Fibroblast of the aortic adventitia (primary cell): ENCODE measurements at places on chromosomes 6 and 20. TPM values are rescaled to one million over a fixed set of nuclear protein-coding genes. Genes with fewer than 3 reads are reported as not detected.
A peak's percentile ranks its signal among the peaks of the same experiment; 100 is the strongest.

The HLA-DOA gene
- not detected in 2 replicates for total RNA-seq

The CCN5 gene
- 67.9 and 266 TPM in 2 replicates for total RNA-seq

The TRIM10 gene
- total RNA-seq, result not detected in 2 replicates

DNA sequence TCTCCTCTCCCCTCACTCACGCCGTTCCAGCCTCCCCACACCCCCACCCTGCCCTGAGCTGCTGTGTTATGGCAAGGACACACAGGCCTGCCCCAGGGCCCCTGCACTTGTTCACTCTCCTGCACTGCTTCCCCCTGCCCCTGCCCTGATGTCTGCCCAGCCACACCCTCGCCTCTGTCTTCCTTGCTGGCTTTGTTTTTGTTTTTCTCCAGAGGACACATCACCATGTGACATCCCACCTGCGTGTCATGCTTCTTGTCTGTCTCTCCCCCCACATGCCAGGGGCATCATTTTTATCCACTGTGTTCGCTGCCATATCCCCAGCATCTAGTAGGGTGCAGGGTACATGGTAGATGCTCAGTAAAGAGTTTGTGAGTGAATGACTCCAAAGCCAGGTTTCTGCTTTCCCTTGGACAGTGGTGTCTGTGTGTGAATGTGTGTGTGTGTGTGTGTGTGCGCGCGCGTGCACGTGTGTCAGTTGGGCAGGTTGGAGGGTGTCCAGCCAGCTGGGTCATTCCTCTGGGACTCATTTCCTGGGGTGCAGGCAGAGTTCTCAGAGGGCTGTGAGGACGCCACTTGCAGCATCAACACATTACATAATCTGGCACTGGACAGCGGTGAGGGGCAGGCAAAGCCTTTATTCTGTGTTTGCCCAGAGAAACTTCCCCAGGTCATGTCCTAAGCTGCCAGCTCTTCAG lies 60.6 kb downstream of the STK35 start:
- peak; percentile 18 for DNase-seq

- DNase-seq, result no peak
Observed at GRCh38 chr20:50743087-50743486, 11.7 kb downstream of the PARD6B start.

- DNase-seq, result no peak
Observed at GRCh38 chr6:110456694-110457093, 19.7 kb downstream of the SLC22A16 start.

GRCh38 chr6:24882835-24883555 lies 52.8 kb downstream of the RIPOR2 start:
- no peak for DNase-seq

- no peak for DNase-seq
Observed at GRCh38 chr20:54200487-54201267, 7.2 kb upstream of the PFDN4 start.

- no peak for DNase-seq
Observed at GRCh38 chr6:49892280-49892679, 25.9 kb upstream of the CRISP1 start.

GRCh38 chr6:140897804-140898573 lies 1234.7 kb upstream of the GJE1 start:
- DNase-seq, result no peak

GRCh38 chr6:13006578-13007300 lies 290.2 kb downstream of the PHACTR1 start:
- peak; percentile 25 for DNase-seq

GRCh38 chr6:22980446-22980845 lies 411.1 kb downstream of the HDGFL1 start:
- DNase-seq, result no peak

- DNase-seq, result no peak
Observed at GRCh38 chr6:47722194-47722593, 23.8 kb downstream of the ADGRF4 start.

DNA sequence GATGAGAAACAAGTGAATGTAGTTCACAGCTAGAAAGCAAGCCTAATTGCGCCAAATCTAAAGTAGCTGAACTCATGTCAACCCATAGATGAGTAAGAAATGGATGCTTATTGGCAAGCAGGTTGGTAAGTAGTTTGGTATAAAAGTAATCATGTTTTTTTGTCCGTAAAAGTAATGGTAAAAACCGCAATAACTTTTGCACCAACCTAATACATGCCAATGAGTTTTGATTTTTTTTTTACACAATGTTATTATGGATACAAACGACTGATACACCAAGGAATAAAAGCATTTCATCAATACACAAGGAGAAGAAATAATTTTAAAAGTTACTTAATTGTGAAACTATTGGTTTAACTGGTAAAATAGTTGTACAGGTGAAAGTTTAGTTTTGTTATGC lies 977.5 kb downstream of the EYS start:
- DNase-seq, result no peak

DNA sequence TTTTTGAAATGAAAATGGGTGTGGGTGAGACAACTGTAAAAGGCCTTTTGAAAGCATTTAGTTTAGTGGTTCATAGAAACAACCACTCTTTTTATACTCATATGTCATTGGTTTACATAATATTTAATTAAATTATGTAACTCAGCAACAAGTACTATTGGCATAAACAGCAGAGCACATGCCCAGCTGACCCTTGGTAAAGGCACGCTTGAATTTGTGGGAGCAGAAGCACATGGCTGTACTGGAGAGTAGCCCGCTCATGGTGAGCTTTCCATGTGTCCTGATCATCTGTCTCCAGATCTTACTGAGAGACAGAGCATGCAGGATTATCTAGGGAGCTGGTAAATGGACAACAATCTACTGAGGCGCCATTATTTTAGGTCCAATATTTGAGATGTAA lies 17.1 kb upstream of the KLHL31 start:
- no peak for DNase-seq
